ENCODE measurements at places on chromosomes 2 and 18.

DNA sequence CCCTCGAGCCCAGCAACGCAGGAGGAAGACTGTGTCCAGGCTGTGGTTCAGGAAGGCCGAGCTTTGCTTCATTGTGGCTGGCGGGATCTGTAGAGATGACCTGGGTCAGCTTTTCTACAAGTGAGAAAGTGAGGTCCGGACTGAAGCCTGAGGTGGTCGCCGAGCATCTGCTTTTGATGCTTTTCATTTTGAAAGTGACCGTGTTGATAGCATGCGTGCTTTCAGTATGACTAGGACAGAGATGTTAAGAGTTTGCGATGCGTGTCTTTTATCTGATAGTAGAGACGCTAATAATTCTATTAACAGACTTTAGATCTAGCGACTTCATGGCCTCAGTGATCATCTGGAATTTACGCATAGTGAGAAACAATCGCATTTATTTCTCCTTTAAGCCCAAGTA, 28.1 kb downstream of the CTDP1 start:
- DNase-seq, result no peak

- DNase-seq, result no peak
These were observed 1.4 kb downstream of the MBP start for GRCh38 chr18:77131100-77131651.

DNA sequence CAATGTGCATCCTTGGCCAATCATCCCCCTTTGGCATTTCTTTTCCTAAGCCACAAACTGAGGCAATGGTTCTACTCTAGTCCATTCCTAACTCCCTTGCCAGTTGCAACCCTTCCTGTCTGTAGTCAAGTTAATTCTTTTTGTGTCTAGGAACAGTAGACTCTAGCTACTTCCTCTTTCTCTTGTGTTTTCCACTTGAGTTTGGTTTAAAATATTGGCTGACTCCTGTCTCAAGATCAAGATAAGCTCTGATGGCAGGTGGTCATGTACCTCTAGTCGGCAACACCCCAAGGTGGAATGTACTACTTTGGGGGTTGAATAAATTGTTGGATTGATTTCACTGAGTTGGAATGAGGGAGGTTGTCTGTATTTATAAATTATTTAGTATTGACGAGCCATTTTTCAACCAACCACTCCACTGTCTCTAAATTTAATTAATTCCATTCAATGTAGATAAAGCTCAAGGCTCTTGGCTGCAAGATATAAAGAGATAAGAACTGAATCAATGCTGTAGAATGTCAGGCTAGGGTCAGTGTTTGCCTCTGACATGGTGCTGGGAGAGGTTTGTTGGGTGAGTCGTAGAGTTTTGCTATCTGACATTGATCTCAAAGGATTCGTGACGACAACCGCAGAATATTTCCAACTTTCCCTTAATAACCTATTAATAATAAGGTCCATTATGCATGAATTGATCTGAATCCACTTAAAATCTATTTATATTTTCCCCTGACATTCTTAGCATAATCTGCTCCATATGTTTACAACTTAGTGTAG, 188.7 kb upstream of the APCDD1 start:
- DNase-seq, result no peak

- DNase-seq, result peak; percentile 28
These were observed 315.5 kb downstream of the RPRM start for GRCh38 chr2:153163055-153163454.

Measured in GM13976 (cell line).